Activated naive CD8-positive, alpha-beta T cell treated with anti-CD3 and anti-CD28 coated beads, Interleukin-2, amount 10 ng/mL, durations not matched to agents 7 days and 5 days (primary cell): ENCODE measurements at places on chromosomes 13 and 19.
A peak's percentile ranks its signal among the peaks of the same experiment; 100 is the strongest.

DNA sequence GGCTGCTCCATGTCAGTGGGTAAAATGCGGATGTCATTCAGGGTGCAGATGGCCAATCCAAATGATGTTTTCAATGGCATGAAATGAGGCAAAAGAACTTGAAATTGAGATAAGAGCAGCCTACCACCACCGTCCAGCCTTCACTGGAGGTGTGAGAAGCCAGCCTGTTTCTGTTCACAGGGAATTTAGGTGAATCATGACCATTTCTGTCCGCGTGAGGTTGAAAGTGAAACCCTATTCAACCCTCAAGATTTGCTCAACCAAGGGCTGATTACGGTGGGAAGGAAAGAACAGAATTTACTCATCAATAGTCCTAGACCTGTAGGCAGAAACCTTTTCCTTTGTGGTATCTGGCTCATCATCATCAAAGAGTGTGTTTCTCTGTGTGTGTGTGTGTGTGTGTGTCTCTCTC, 370.7 kb downstream of the COG6 start:
- peak; percentile 38 for DNase-seq
- H3K4me3 ChIP-seq, result peak overlapping the region; percentile 52
- peaks cover 14% of the 10 kb centered on the region for H3K27me3 ChIP-seq
- peak overlapping the region; percentile 63 for H3K27ac ChIP-seq

GRCh38 chr19:48398102-48398374, 4.6 kb downstream of the GRIN2D start:
- peaks cover 45% of the 10 kb centered on the region for H3K27me3 ChIP-seq
- H3K4me1 ChIP-seq, result peaks cover 25% of the 10 kb centered on the region
- H3K27ac ChIP-seq, result peak overlapping the region; percentile 91

GRCh38 chr13:32407854-32408253, 20.1 kb downstream of the N4BP2L1 start:
- peaks cover 19% of the 10 kb centered on the region for H3K4me1 ChIP-seq
- DNase-seq, result no peak
- H3K27ac ChIP-seq, result no peak overlapping the region
- no peaks in the 10 kb centered on the region for H3K27me3 ChIP-seq

- peaks cover 5% of the 10 kb centered on the region for H3K36me3 ChIP-seq
- H3K4me1 ChIP-seq, result peaks cover 20% of the 10 kb centered on the region
- DNase-seq, result no peak
- no peak overlapping the region for H3K27ac ChIP-seq
These were observed 53.3 kb downstream of the RFX2 start for GRCh38 chr19:6056801-6057650.

- peaks cover 38% of the 10 kb centered on the region for H3K27me3 ChIP-seq
- H3K4me3 ChIP-seq, result no peak overlapping the region
- peaks cover 2% of the 10 kb centered on the region for H3K36me3 ChIP-seq
- DNase-seq, result no peak
- peaks cover 23% of the 10 kb centered on the region for H3K4me1 ChIP-seq
These were observed 5.2 kb downstream of the SHISA2 start for GRCh38 chr13:26046639-26047038.

DNA sequence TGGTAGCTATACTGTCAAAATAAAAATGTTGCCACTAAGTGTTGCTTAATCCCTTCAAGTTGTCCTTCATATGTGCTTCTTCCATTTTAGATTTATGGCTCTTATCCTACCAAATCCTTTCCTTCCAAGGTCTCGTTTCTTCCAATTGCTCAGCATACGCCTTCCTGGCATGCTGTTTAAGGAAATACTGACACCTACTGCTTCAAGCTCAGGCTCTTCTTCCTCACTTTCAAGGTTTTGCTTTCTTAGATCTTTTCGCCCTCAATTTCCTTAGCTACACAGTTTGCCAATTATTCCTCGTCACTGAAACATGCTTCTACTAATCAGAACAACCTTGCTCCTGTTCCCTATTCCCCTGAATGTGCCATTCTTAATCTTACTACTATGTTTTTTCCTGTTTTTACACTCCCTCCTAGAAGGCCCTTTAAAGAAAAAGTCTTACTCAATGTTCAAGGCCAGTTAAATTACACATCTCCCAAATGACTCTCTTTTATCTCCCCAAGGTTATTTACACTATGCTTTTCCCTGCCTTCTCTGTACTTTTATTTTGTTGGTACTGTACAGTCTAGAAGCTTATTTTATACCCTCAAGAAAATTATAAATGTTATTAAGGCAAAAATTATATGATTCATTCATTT, 343.1 kb downstream of the MZT1 start:
- H3K4me3 ChIP-seq, result no peak overlapping the region
- H3K36me3 ChIP-seq, result no peaks in the 10 kb centered on the region
- DNase-seq, result no peak
- no peak overlapping the region for H3K27ac ChIP-seq

GRCh38 chr19:50906217-50906616, 5.0 kb downstream of the KLK4 start:
- H3K4me1 ChIP-seq, result no peaks in the 10 kb centered on the region
- no peak overlapping the region for H3K27ac ChIP-seq
- H3K27me3 ChIP-seq, result peaks cover 46% of the 10 kb centered on the region
- no peaks in the 10 kb centered on the region for H3K36me3 ChIP-seq
- no peak overlapping the region for H3K4me3 ChIP-seq

GRCh38 chr13:32736648-32737047, 150.4 kb downstream of the PDS5B start:
- H3K27ac ChIP-seq, result peak overlapping the region; percentile 92
- no peaks in the 10 kb centered on the region for H3K27me3 ChIP-seq
- peaks cover 38% of the 10 kb centered on the region for H3K36me3 ChIP-seq
- H3K4me3 ChIP-seq, result peak overlapping the region; percentile 82

GRCh38 chr19:11291991-11292390, 4.0 kb upstream of the TSPAN16 start:
- H3K4me3 ChIP-seq, result no peak overlapping the region
- no peaks in the 10 kb centered on the region for H3K36me3 ChIP-seq
- DNase-seq, result no peak
- H3K4me1 ChIP-seq, result peaks cover 8% of the 10 kb centered on the region
- no peak overlapping the region for H3K27ac ChIP-seq
- H3K27me3 ChIP-seq, result peaks cover 61% of the 10 kb centered on the region

- H3K4me1 ChIP-seq, result peaks cover 18% of the 10 kb centered on the region
- H3K4me3 ChIP-seq, result peak overlapping the region; percentile 47
- H3K27ac ChIP-seq, result peak overlapping the region; percentile 72
- H3K27me3 ChIP-seq, result peaks cover 6% of the 10 kb centered on the region
- no peak for DNase-seq
- no peaks in the 10 kb centered on the region for H3K36me3 ChIP-seq
These were observed 993 bp downstream of the FUT6 start for GRCh38 chr19:5838353-5839064.

GRCh38 chr13:81676008-81676407, 1335.1 kb upstream of the SPRY2 start:
- H3K27ac ChIP-seq, result no peak overlapping the region
- no peak overlapping the region for H3K4me3 ChIP-seq
- H3K27me3 ChIP-seq, result no peaks in the 10 kb centered on the region
- H3K4me1 ChIP-seq, result no peaks in the 10 kb centered on the region

DNA sequence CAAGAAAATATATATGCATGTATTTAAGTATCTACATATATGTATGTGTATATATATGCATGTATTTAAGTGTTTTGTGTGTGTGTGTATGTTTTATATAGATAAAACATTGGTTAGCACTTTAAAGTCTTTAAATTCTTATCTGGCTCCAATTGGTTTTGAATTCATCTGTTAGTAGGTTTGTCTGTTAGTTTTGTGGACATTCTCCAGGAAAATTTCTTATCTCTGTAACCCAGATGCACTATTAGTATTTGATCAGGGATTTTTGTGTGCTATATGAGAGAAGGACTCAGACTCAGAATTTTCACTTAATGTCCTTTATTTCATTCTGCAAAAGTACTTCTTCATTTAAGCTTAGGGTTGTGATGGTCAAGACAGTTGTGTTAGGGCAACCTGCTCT, 103.1 kb downstream of the ITGBL1 start:
- no peak overlapping the region for H3K4me3 ChIP-seq
- H3K27ac ChIP-seq, result no peak overlapping the region
- H3K4me1 ChIP-seq, result no peaks in the 10 kb centered on the region
- DNase-seq, result no peak
- H3K36me3 ChIP-seq, result no peaks in the 10 kb centered on the region

GRCh38 chr13:37615276-37615675, 16.7 kb upstream of the POSTN start:
- no peak for DNase-seq
- no peak overlapping the region for H3K27ac ChIP-seq
- no peak overlapping the region for H3K4me3 ChIP-seq
- no peaks in the 10 kb centered on the region for H3K4me1 ChIP-seq
- H3K27me3 ChIP-seq, result no peaks in the 10 kb centered on the region

- no peak overlapping the region for H3K27ac ChIP-seq
- H3K36me3 ChIP-seq, result no peaks in the 10 kb centered on the region
- no peak overlapping the region for H3K4me3 ChIP-seq
- peaks cover 4% of the 10 kb centered on the region for H3K27me3 ChIP-seq
- peaks cover 8% of the 10 kb centered on the region for H3K4me1 ChIP-seq
These were observed 32.2 kb upstream of the ARGLU1 start for GRCh38 chr13:106599875-106600797.

DNA sequence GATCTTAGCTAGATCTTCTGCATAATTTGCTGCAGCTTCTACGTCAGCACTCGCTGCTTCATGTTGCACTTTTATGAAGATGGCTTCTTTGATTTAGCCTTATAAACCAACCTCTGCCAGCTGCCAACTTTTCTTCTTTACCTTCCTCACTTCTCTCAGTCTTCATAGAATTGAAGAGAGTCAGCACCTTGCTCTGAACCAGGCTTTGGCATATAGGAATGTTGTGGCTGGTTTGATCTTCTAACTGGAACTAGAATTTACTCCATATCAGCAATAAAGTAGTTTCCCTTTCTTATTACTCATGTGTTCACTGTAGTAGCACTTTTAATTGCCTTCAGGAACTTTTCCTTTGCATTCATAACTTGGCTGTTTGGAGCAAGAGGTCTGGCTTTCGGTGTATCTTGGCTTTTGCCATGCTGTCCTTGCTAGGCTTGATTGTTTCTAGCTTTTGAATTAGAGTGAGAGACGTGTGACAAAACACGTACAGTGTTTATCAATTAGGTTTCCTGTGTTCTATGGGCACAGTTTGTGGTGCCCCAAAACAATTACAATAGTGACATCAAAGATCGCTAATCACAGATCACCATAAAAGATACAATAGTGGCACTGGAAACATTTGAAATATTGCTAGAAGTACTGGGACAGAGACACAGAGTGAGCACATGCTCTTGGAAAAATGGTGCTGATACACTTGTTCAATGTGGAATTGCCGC, 50.7 kb downstream of the NDFIP2 start:
- H3K4me1 ChIP-seq, result peaks cover 24% of the 10 kb centered on the region
- no peak for DNase-seq
- no peaks in the 10 kb centered on the region for H3K27me3 ChIP-seq
- H3K4me3 ChIP-seq, result no peak overlapping the region
- no peak overlapping the region for H3K27ac ChIP-seq

- no peaks in the 10 kb centered on the region for H3K27me3 ChIP-seq
- H3K36me3 ChIP-seq, result peaks cover 3% of the 10 kb centered on the region
- DNase-seq, result no peak
- no peak overlapping the region for H3K4me3 ChIP-seq
- H3K27ac ChIP-seq, result no peak overlapping the region
- peaks cover 4% of the 10 kb centered on the region for H3K4me1 ChIP-seq
These were observed 91.4 kb downstream of the ATP11A start for GRCh38 chr13:112781287-112781686.

GRCh38 chr19:38409631-38410133, 6.8 kb downstream of the FAM98C start:
- H3K27ac ChIP-seq, result no peak overlapping the region
- no peaks in the 10 kb centered on the region for H3K27me3 ChIP-seq
- no peak for DNase-seq
- H3K4me3 ChIP-seq, result no peak overlapping the region
- peaks cover 11% of the 10 kb centered on the region for H3K36me3 ChIP-seq
